ENCODE measurements at places on chromosomes 2 and 18.

DNA sequence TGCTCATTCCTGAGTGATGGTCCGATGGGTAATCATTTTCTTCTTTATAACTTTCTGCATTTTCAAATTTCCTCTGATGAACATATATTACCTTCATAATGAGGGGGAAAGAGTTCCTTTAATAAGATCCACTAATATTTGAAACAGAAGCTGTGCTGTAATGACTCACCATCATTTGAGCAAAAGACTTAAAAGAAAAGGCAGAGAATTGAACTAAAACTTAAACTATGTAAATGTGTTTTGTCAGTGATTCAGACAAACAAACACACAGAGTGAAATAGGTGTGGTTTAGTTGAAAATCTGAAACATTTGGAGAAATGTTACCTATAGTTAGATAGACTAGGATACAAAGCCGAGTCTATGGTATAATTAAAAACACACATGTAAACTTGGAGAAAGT, 209.6 kb downstream of the STK39 start:
- DNase-seq = no peak

DNA sequence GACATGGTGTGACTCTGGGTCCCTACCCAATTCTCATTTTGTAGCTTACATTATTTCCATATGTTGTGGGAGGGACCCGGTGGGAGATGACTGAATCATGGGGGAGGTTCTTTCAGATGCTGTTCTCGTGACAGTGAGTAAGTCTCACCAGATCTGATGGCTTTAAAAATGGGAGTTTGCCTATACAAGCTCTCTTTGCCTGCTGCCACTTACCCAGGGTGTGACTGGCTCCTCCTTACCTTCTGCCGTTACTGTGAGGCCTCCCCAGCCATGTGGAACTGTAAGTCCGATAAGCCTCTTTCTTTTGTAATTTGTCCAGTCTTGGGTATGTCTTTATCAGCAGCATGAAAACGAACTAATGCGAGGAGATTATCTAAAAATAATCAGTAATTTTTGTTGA, 1683.2 kb upstream of the SLC39A10 start:
- no peak for DNase-seq

GRCh38 chr2:112644155-112644932, 1.4 kb upstream of the SLC20A1 start:
- DNase-seq = no peak

DNA sequence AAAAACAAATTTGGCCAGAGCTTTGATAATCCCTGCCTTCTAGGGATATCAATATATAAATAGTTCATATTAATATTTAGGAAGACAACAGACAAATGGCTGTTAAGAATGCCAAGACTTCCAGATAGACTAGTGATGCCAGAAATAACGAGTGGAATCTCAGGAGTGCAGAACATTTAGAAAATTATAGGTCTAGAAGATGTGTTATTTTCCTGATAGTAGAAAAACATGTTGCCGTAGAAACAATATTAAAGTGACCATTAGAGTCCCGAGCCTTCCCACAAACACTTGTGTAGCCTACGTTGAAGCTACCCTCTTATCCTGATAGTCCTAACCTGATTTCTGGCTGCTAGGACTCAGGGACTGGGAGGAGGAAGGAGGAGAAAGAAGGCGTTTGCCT, 54.3 kb upstream of the ITGA6 start:
- DNase-seq = no peak

- no peak for DNase-seq
Measured at GRCh38 chr2:70698847-70699246, 69.2 kb downstream of the ADD2 start.

- peak; percentile 79 for DNase-seq
Measured at GRCh38 chr2:55168221-55169154, 63.6 kb downstream of the CLHC1 start.

GRCh38 chr2:181042706-181043105, 62.3 kb downstream of the UBE2E3 start:
- DNase-seq = no peak

DNA sequence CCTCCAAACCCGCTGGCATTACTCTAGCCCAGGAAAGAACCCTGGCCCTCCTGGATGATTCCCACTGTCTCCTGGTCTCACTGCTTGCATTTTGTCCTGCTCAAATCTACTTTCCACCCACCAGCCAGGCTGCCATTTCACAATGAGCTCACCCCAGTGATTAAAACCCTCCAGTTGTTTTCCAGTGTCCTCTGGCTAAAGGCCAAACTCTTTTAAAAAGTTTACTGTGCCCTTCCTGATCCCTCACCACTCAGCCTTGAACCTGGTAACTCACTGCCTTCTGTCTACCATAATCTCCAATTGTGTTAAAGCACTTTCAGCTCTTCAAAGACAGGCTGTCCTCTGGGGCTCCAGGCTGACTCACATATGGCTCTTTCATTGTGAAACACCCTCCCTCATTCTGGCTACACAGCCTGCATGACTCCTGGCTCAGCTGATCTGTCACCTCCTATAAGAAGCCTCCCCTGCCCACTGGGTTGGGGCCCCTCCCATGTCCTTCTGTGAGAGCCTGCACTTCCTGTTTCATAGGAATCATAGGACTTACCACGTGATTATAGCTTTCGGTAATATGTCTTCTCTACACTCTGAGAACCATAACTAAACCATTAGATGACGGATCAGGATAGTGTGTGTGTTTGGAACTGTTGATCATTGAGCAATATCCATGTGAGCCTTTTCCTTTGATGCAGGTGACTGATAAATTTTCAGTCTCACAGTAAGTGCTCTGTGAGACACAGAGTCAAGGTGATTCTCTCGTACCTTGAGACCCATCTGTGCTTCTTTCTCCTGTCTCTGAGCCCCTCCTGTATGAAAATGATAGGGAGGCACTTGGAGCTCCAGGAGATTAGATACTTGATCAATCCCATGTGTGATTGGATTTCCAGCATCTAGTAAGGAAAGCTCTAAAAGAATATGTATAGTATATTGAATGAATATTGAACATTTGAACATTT, 590.8 kb upstream of the ID2 start:
- DNase-seq = peak; percentile 98

DNA sequence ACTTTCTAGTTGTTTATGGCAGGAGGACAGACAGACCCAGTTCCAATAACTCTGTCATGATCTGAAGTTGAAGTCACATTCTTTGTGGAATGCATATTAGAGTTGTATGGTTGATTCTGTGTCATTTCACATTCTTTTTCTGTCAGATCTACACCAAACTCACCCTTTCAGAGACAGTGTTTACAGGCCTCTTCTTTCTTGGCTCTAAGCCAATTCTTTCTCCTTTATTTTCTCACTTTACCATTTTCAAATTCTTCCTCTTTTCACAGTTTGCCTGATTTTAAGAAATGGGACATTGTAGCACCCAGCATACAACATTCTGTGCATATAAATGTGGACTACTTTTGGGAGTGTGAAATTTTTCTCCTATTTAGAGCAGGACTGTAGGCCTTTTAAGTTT, 103.7 kb downstream of the CCDC85A start:
- no peak for DNase-seq

DNA sequence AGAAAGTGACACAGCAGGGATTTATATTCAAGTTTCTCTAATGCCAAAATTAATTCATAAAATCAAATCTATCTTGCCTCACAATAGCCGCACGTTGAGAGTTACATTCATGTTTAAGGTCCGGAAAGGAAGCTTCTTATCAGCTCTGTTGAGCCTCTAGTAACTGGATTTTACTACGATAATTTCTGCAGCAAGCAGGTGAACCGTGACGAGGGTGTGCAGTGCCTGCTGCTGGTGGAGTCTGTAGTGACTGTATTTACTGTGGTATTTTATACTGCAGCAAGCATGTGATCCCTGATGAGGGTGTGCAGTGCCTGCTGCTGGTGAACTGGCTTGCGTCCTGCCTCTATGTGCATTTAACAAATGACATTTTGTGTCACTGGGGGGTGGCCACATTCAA, 120.0 kb downstream of the SNTG2 start:
- DNase-seq = no peak

- no peak for DNase-seq
Measured at GRCh38 chr2:45748239-45748638, 96.8 kb downstream of the PRKCE start.

GRCh38 chr2:235876099-235876679, 292.0 kb downstream of the GBX2 start:
- DNase-seq = no peak

- DNase-seq = no peak
Measured at GRCh38 chr18:48184118-48184517, 225.1 kb downstream of the ZBTB7C start.

DNA sequence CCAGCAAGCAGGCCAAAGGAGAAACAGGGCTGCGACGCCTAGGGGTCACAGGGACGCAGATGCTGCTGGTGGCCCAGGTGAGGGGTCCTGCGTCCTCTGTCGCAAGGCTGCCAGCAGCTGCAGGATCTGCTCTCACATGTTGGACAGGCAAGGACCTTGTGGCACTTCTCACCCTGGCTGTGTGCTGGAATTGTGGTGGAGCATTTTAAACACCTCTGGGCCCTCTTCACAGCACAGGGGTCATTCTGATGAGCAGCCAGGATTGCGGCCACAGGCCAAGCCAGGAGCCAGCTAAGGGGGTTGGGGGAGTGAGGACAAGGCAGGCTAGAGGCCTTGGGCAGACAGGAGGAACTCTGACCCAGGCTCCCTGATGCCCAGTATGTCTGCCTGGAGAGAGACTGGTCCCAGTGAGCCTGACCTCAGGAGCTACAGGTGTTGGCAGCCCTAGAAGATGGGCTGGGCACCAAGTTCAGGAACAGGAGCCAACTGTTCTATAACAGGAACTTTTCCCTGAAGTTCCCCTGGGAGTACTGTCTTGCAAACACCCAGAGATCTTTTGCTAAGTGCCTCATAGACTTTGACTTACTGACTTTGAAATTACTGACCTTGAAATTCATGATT, 40.2 kb downstream of the EFR3B start:
- no peak for DNase-seq

DNA sequence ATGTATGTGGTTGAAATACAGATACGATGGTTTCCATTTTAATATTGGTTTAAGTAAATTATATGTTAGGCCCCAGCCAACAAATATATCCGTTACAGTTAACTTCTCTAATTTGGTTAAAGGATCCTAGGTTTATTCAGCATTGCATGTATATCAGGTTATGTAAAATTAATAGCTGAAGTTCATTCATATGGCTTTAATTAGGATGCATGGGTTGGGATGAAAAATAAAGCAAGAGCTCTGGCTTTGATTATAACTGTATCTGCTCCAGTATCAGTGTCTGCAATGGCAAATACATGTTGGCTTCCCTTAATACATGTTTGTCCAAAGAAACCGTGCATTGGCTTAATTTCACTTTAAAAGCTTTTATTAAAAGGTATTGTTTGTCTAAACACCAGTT, 435.7 kb upstream of the SETBP1 start:
- DNase-seq = no peak

DNA sequence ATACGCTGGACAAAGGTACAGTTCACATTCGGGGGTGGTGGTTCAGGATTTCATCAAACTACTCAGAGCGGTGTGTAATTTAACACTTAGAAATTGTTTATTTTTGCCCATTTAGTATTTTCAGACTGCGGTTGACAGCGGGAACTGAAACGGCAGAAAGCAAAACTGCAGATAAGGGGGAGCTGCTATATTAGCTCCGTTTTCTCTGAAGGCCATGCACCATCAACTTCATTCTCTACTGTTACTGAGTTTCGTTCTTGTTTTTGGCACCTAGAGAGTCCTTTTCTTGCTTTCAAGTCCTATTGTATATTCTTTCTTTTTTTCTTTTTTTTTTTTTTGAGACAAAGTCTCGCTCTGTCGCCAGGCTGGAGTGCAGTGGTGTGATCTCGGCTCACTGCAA, 121.5 kb upstream of the SP3 start:
- DNase-seq = no peak

GRCh38 chr2:173991856-173992588, 26.8 kb upstream of the SP3 start:
- DNase-seq = no peak

- DNase-seq = no peak
Measured at GRCh38 chr2:168666339-168666738, 136.1 kb upstream of the NOSTRIN start.

DNA sequence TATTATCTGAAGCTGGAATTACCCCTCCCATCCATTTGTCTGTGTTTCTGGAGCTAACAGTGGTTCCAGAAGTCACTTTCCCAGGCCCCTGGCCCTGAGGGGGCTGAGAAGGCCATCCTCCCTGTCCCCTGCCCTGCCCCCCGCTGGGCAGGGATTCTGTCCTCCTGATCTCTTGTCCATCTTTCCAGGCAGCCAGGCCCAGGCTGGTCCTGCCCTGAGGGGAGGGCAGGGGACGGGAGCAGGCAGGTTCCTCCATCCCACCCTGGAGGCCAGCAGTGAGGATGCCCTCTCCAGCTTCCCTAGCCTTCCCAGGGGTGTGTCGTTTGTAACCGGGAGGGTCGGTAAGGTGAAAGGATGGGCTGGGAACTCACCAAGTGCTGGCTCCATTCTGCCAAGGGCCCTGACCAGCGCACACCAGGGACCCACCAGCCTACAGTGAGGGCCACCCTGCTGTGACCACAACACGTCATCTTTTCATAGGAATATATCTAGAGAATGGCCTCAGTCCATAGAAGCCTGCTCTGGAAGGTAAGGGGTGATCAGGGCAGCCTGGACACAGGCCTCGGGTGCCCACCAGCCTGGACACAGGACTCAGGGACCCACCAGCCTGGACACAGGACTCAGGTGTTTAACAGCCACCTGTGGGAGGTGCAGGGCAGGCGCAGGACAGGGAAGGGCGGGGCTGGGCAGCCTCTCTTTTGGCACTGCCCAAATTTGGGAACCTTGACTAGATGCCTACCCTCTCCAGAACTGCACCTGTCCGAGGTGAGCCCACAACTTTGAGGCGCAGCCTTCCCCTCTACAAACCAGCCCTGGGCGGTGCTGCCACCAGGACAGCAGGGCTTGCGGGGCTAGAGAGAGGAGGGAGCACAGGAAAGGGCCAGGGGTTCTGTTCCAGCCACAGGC, 35.8 kb upstream of the GPC1 start:
- DNase-seq = no peak

DNA sequence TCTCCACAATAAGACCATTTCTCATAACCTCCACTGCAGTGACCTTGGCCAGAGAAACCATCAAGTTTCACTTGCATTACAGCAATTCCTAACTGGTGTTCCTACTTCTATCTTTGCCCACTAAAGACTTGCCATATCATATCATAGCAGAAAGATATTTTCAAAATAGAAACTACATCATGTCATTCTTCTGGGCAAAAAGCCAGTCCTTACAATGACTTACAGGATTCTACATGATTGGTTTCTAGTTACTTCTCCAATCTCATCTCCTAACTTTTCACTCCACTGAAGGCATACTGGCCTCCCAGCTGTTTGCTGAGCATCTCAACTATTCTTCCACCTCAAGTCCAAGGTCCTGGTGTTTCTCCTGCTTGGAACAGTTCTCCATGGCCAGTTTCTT, 151.4 kb downstream of the HNMT start:
- no peak for DNase-seq

- DNase-seq = no peak
Measured at GRCh38 chr2:113304702-113305101, 26.0 kb upstream of the PAX8 start.

GRCh38 chr2:110126086-110126773, 10.6 kb upstream of the MALL start:
- DNase-seq = no peak

DNA sequence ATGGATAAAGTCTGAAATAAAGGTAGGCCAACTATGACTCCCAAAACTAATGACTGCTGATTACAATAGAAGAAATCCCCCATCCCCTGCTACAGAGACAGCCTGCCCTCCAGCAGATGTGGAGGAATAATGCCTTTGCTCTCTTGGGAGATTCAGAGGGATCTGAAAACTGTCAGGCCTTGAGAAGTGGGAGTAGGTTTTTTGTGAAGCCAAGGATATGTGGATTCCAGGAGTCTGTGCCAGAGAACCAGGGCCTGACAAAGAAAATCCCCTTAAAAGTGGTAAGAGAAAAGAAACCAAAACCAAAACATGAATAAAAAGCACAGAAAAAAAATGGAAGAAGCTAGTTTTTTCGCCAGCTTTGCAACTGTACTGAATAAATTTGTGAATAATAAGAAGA, 397.6 kb downstream of the ZNF521 start:
- no peak for DNase-seq
